ENCODE measurements at places on chromosomes 2 and 18. TPM values are rescaled to one million over a fixed set of nuclear protein-coding genes. Genes with fewer than 3 reads are reported as not detected.

- no peak for DNase-seq
Measured at GRCh38 chr2:38108907-38109731, 33.2 kb upstream of the CYP1B1 start.

DNA sequence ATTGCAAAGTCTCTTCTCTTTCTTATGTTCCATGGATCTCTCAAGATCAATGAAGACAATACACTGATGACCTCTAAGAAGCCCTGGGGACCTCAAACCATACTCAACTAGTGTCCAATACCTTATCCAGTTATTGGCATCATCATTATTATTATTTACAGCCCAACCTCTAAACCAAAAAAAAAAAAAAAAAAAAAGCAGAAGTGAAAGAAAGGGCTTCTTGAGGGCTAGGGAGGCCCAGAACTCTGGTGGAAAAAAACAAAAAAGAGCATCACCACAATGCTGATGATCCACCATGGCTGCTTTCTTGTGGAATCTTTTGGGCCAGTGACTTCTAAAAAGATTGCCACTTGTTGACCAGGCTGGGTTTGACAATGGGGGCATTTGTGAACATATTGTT is 324.9 kb downstream of the LPIN1 start:
- DNase-seq, result no peak

Gene QPCT
- not detected for polyA plus RNA-seq

GRCh38 chr2:7570247-7570646 is 653.0 kb downstream of the RNF144A start:
- DNase-seq, result no peak

DNA sequence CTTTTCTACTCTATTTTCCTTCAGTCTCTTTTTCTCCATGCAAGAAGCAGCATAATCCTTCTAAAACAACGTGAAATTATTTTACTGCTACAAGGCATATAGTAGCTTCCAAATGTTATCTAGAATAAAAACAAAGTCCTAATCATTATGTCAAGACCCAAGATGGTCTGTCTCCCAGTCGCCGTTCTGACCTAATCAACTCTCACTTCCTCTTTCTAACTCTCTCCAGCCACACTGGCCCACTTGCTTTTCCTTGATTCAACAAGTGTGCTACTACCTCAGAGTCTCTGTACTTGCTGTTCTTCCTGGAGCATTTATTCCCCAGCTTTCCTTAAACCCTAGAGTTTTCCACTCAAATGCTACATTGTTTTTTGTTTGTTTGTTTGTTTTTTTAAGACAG is 1491.2 kb downstream of the LRP1B start:
- DNase-seq, result no peak

- no peak for DNase-seq
Measured at GRCh38 chr18:53701697-53702096, 522.8 kb downstream of the MBD2 start.

GRCh38 chr18:22283397-22283796 is 114.0 kb downstream of the GATA6 start:
- DNase-seq, result no peak

DNA sequence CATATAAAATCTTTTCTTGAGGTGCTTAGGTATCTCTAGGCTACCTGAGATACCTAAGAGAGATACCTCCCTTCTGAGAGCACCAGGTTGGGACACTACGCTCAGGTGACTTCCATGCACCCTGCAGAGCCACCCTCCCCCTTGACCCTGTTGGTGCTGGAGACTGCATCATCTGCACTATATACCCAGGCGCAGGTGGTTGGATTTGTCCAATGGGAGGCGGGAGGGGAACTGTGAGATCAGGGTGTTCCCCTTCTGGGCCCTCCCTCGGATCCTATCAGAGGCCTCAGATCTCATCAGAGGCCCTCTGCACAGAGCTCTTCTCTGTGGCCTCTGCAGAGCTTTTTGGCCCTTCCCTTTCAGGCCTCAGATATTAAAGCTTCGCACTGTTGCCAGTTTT is 158.4 kb downstream of the SH3RF3 start:
- no peak for DNase-seq

Gene CD207
- polyA plus RNA-seq, result not detected

Gene ERICH2
- 1.8 TPM for polyA plus RNA-seq

Gene SERPINB13
- polyA plus RNA-seq, result not detected

Gene CTIF
- 4.1 TPM for polyA plus RNA-seq

Gene TGFA
- not detected for polyA plus RNA-seq

All from K562 (cell line).